ENCODE measurements at places on chromosomes 5 and 9.

DNA sequence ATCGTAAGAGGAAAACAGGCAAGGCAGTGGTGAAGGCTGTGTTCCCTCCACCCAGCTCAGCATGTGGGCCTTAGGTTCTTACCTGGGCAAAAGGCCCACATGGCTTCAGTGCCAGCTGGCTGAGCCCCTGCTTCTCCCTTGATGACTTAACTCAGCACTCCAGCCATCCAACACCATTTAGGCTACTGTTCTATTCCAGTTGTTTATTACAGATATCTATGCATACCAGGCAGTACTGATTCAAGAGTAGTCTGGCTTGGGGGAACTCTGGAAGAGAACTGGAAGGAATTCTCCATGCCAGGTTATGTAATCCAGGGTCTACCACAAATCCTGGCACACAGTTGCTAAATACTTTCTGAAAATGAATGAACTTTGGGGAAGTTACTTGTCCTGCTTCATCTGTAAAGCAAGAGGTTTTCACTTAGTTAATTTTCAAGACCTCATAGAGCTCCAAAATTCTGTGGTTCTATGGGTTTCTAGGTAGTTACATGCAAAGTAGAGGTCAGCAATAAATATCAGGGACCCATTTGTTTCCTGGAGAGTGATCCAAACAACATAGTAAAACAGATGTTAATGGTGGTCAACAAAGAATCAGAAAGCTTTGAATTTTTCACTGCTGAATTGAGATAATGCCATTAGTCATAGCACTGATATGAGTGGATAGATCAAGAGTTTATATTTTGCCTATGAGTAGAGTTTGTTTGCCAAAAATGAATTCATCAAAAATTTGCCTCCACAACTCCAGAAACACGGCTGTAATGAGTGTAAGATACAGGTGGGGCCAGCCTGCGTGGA, 88.2 kb upstream of the OSMR start:
- DNase-seq, result no peak

DNA sequence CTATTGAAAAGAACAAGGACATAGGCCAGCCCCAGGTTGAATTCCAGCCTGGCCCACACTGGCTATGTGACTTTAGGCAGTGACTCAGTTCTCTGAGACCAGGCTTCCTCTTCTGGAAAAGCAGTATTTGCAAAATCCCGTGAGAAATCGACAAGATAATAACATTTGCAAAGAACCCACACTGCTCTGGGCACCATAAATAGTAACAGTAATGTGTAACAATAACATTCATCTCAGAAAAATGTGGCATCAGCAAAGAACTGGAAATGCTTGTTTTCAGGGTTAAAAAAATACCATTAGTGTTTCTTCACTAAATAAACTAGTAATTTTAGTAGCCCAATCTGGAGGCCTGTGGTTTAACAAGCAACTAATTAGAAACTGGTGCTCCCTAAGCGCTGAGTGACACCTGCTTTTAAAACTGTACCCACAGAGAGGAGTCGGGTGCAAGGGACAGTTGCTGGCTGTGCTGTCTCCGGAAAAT, 148.4 kb downstream of the TTLL11 start:
- no peak for DNase-seq

- peak; percentile 64 for DNase-seq
Measured at GRCh38 chr9:137138058-137138721, 764 bp upstream of the GRIN1 start.

GRCh38 chr9:70315389-70315788, 56.6 kb downstream of the SMC5 start:
- no peak for DNase-seq

GRCh38 chr9:109100543-109101201, 19.1 kb downstream of the TMEM245 start:
- DNase-seq, result no peak

DNA sequence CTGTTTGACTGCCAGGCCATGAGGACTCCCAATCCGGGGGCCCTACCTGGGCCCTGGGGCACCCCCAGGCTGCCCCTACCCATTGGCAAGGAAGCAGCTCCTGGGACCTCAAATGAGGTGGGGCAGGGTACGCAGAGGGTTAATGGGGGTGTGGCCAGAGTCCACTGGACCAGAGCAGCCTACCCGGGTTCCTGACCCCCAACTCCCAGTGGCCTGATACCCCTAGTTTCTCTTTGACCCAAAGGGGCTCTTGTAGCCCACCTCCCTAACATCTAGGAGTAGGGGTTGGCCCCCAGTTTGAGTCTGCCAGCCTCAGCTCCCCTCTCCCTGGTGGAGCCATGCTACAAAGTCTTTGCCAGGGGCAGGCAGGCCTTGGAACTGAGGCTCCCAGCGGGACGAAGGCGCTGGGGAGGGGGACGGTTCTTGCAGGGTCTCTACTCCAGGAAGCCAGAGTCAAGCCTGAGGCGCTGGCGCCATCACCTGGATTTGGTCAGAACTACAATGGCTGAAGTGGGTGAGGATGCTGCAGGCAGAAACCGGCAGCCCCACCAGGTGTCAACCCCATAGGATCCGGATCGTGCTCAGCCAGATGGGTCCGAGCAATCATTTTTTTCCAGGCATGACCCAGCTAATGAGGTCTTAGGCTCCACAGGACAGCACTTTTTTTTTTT, 8.4 kb upstream of the CERCAM start:
- DNase-seq, result peak; percentile 87

DNA sequence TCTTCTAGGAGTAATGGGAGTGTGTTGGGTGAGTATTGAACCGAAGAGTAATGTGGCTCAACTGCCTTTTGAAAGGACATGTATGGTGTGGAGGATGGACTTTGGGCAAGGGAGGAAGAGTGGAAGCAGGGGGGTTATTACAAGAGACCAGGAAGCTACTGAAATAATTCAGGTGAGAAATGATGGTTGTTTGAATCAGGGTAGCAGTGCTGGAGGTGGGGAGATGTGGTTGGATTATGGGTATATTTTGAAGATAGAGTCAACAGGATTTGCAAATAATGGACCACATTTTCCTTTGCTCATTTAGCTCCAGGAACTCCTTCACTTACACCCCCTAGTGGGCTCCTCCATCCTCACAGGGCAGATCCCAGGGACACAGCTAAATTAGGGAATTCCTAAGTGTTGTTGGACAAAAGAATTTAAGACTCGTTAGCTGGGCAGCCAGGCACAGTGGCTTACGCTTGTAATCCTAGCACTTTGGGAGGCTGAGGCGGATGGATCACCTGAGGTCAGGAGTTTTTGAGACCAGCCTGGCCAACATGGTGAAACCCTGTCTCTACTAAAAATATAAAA, 1.2 kb upstream of the SLC4A9 start:
- DNase-seq, result peak; percentile 55

DNA sequence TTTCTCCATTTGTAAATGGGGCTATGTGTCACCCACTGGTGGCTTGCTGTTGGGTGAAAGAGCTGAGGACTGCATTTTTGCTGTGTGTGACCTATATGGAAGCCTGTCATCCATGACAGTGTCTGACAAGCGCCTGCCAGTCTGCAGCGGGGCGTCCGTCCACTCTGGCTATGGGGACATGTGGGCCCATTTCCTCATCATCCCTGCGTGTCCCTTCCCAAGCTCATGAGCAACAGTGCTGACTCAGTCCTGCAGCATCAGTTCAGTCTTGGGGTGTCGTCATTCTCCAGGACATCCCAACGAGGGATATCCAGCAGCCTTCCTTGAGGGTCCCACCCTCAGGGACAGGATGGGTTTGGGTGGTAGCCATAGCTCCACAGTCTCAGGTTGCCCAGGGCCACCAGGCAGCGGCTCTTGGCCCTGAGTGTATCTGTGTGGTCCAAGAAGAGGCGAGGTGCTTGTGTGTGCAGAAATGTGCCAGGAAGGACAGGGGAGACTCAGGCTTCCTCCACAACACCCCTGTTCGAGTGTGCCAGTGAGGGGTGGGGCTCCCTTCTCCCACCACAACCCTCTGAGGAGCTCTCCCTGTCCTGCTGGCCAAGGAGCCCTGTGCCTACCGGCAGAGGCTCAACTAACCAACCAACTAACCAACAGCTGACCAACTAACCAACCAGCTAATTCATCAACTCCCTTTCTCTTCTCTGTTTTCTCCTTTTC, 2.1 kb downstream of the FGD3 start:
- DNase-seq, result no peak

- DNase-seq, result no peak
Measured at GRCh38 chr9:130120299-130120587, 52.0 kb upstream of the NCS1 start.

GRCh38 chr9:89595646-89596045, 9.2 kb upstream of the GADD45G start:
- no peak for DNase-seq

DNA sequence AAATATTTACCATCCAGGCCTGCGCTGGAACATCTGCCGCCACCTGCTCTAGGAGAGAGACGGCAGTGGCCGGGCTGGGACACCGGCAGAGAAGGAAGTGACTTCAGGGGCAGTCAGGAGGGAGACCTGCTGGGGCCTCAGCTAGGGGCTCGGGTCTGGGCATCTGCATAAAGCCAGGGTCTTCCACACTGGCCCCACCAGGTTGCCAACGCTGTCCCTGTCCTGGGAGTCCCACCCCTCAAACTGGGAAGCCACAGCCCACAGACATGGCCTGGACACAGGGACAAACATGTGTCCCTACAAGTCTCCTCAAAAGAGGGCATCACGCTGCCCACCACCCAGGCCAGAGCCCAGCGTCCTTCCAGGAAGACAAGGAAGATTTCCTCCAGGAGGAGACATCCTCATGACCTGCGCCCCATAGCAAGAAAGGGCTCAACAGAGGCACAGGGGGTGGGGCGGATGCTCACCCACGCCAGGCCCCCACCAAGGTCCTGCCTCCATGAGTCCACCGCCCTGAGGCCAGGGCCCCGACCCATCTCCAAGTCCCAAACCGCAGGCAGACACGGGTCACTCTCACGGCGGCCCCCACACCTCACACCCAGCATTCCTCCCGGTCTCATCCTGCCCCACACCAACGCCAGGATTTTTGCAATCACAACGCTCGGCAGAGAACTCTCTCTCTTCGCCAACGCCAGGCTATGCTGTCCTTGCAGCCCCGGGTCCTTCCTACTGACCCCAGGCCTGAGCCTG, 9.0 kb downstream of the VAV2 start:
- DNase-seq, result no peak

- DNase-seq, result no peak
Measured at GRCh38 chr5:126542441-126542840, 52.6 kb downstream of the ALDH7A1 start.

GRCh38 chr5:98130261-98131035, 643.0 kb upstream of the RGMB start:
- DNase-seq, result no peak

DNA sequence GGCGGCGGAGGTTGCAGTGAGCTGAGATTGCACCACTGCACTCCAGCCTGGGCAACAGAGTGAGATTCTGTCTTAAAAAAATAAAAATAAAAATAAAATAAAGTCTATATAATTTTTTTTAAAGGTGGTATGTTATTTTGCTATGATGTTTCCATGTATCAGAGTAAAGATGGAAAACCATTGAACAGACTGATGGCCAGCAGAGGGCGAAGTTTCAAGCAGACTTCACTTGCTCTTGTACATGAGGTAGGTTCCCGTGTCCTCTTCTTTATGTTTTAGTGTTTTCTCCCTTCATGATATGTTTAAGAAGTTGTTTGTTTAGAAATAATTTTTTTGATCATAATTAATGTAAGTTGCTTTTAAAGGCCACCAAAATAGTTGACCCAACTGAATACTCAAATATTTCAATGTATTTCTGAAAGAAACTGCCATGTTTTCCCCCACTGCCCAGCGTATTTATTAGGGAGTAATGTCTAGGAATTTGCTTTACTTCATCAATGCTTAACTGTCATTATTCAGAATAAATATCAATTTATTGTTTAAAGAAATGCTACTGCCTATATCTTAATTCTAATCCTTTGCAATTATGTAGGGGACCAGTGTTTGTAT, 146.4 kb downstream of the HACD4 start:
- peak; percentile 44 for DNase-seq

- no peak for DNase-seq
Measured at GRCh38 chr5:84279234-84279633, 105.4 kb downstream of the EDIL3 start.

- no peak for DNase-seq
Measured at GRCh38 chr5:55220433-55221185, 6.5 kb downstream of the MCIDAS start.

DNA sequence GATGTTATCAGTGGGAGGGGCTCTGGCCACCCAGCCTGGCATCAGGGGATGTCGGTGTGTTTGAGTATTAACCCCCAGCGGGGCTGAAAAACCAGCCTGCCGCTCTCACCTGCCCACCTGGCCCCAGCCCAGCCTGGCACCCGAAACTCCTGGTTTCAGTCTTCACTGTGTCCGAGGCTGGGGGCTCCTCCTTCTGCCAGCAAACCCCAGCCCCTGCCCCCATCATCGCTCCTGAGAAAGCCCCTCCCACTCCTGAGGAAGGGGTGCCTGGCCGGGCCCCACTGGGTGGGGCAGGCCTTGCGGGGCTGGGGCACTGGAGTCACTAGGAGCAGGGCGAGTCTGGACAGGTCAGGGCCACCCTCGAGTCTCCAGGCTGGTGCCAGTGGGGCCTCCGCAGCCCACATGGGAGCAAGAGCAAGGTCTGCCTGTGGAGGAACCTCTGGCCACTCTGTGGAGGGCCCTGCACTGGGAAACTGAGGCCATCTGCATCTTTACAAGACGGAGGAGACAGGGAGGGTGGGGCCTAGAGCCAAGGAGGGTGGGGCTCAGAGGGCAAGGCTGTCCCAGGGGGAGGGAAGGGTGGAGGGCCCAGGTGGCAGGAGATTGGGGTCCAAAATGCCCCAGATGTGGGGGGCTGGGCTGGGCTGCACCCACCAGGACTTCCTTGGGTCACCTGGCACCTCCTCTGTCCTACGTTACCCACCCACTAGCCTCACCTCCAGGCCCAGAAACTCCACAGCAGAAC, 51.5 kb upstream of the NOTCH1 start:
- no peak for DNase-seq

GRCh38 chr9:77983320-77983662, 48.3 kb downstream of the GNAQ start:
- DNase-seq, result no peak

DNA sequence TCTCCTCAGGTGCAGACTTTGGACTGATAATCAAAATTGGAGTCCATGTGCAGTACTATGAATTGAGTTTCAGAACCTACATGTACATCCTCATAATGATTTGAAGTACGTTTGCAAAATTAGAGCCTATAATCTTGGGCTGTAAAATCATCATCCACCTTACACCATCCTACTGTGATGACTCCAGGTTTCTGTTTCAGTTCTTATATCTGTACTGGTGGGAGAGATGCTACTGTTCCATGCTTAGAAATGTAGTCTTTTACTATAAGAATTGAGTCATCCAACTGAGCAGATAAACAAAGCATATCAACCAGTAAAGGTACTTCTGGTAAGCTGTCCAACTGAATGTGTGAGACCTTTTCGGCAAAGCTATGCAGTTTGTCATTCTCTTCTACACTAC, 586.3 kb upstream of the FAM174A start:
- DNase-seq, result no peak

DNA sequence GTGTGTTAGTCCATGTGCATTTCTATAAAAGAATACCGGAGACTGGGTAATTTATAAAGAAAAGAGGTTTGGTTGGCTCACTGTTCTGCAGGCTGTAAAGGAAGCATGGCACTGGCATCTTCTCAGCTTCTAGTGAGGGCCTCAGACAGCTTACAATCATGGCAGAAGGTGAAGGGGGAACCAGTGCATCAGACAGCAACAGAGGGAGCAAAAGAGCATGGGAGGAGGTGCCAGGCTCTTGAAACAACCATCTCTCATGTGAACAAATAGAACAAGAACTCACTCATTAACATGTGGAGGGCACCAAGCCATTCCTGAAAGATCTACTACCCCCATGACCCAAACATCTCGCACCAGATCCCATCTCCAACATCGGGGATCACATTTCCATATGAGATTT, 89.2 kb upstream of the IL33 start:
- DNase-seq, result no peak

Data from D341Med (cell line).